ENCODE measurements at places on chromosomes 3 and 15. TPM values are rescaled to one million over a fixed set of nuclear protein-coding genes. Genes with fewer than 3 reads are reported as not detected.
A peak's percentile ranks its signal among the peaks of the same experiment; 100 is the strongest.

GRCh38 chr15:33460166-33460805, 149.5 kb downstream of the RYR3 start:
- DNase-seq = no peak

DNA sequence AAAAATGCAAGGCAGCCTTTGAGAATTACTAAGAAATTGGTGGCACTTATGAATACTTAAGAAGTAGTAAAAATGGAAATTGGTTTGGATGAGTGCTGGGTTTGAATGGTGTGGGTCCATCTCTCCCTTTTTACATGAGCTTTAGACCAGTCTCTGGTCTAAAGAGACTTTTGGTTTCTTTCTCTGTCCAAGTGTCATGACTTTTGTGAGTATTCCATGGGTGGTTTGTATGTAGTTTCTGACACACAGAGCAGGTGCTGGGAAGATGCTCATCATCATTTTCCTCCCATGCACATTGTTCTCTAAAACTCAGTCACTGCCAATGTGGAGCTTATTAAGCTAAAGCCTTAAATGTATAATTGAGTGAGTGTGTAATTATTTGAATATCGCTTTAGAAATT, 63.5 kb downstream of the KAT2B start:
- DNase-seq = no peak

Gene LXN
- 1.7 TPM for total RNA-seq

GRCh38 chr3:27756877-27757276, 34.8 kb upstream of the EOMES start:
- no peak for DNase-seq

DNA sequence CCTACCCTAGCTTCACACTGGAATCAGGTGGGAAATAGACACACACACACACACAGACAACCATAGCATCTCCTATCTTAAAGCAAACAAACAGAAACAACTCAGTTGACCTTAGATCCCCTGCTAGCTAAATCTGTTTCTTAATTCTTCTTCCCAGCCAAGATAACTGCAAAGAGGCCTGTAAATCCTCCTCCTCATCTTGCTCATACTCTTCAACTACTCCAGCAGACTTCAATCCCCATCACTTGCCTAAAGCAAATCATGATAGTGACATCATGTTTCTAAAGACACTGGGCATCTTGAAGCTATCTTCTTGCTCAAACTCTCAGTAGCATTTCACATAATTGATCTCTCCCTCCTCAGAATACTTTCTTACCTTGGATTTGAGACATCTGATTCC, 303.0 kb downstream of the RBMS3 start:
- no peak for DNase-seq

Gene THRB
- 10.8 TPM for total RNA-seq

DNA sequence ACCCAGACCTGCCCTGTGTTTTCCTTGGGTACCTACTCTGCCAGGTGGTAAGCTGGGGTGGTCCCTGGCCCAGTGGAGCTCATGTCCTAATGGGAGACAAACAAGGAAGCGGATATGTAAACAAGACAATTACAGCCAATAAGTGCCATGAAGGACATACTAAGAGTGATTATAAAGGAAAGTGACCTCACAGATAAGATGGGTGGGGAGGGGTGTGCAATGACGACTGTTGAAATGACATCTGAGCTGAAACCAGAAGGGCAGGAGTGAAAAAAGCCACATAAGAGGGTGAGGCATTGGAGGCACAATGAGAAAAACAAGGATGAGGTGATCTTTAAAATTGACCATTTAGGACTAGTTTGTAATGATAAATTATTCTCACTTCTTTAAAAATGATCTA, 336.2 kb upstream of the IL12A start:
- no peak for DNase-seq

DNA sequence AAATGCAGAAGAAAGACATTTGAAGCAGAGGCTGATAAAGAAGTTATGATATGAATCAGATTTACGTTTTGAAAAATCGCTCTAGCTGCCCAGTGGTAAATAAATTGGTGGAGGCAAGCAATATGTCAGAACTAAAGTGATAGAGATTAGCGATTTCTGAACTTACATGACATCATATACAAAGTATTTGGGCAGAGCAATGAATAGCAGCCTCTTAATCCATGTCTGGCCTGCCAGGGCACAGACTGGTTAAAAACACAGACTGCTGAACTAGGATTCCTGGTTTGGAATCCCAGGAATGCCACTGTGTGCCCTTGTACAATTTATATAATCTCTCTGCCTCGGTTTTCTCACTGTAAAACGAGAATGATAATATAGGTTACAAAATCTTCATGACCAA, 243.1 kb upstream of the SETMAR start:
- no peak for DNase-seq

Gene COL6A5
- 0.09 TPM for total RNA-seq

Gene CPNE9
- not detected for total RNA-seq

DNA sequence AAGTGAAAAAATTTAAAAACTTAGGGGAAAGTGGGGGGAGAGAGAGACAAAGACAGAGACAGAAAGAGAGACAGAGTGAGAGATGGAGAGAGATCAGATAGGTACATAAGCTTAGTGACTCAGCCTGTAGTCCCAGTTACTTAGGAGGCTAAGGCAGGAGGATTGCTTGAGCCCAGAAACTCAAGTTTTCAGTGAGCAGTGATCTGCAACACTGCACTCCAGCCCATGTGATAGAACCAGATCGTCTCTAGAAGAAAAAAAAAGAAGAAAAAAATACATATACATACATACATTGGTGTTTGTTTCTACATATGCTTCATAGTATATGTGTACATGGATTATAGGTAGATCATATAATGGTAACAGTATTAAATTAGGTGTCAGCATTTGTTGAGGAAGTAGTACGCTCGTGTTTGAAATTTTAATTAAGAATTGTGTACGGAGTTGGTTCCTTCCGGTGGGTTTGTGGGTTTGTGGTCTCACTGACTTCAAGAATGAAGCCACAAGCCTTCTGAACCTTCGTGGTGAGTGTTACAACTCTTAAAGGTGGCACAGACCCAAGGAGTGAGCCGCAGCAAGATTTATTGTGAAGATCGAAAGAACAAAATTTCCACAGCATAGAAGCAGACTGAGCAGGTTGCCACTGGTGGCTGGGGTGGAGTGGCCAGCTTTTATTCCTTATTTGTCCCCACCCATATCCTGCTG, 38.3 kb upstream of the SNRPN start:
- DNase-seq = no peak

DNA sequence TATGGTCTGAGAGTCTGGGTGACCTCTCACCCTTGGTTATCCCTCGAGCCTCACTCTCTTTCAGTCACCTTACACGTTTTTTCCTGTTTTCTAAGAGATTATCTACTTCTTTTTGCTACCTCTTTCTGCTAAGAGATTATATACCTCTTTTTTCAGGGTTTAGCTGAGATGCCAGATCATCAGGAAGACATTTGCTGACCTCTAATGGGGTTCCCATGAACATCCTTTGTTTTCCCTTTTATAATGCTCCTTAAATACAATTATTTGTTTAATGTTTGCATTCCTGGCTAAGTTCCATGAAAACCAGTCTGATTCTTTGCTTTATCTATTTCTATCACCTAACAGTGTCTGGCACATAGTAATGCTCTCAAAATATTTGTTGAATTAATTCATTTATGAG, 39.6 kb downstream of the LEKR1 start:
- DNase-seq = no peak

DNA sequence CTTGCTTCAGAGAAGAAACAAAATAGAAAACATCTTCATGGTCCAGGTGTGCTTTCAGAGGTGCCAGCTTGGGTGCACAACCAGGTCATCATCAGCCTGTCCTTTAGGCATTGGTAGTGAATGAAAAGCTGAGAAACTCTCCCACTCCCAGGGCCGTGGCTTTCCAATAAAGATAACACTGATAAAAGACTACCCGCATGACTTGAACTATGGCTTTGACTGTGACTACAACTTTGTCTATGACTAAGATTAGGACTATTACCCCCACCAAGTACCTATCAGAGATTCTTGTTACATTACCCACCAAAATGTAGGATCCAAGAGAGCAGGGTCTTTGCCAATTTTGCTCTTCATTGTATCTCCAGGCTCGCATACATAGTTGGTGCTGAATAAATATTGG, 115.2 kb downstream of the EDEM1 start:
- no peak for DNase-seq

Gene IL17RD
- total RNA-seq = 0.47 TPM

DNA sequence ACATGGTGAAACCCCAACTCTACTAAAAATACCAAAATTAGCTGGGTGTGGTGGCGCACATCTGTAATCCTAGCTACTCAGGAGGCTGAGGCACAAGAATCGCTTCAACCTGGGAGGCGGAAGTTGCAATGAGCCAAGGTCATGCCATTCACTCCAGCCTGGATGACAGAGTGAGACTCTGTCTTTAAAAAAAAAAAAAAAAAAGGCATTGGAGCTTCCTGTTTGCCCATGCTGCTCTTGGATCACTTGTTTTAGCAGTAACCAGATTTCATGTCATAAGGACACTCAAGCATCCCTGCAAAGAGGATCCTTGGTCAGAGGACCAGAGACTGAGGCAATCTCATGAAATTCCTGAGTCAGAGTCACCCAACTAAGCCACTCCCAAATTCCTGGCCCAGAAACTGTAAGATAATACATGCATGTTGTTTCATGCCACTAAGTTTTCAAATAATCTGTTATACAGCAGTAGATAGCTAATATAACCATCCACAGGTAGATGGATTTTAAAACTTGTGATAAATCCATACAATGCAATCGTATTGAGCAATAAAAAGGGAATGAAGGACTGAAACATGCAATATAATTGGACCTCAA, 82.0 kb upstream of the XXYLT1 start:
- DNase-seq = no peak

Gene CXCR6
- total RNA-seq = 2.9 TPM

- no peak for DNase-seq
Measured at GRCh38 chr3:14806641-14807263, 12.0 kb upstream of the FGD5 start.

- no peak for DNase-seq
Measured at GRCh38 chr15:78129077-78129750, 2.0 kb downstream of the CIB2 start.

GRCh38 chr3:116265320-116265695, 180.0 kb downstream of the LSAMP start:
- no peak for DNase-seq

GRCh38 chr15:59322056-59322759, 50.5 kb downstream of the MYO1E start:
- DNase-seq = no peak

GRCh38 chr15:29377161-29377560, 107.5 kb upstream of the NSMCE3 start:
- DNase-seq = no peak

- no peak for DNase-seq
Measured at GRCh38 chr3:155424323-155424710, 130.8 kb upstream of the STRIT1 start.

GRCh38 chr15:80727196-80727595, 32.1 kb downstream of the ABHD17C start:
- no peak for DNase-seq

- DNase-seq = no peak
Measured at GRCh38 chr3:176651622-176652021, 545.7 kb downstream of the TBL1XR1 start.

DNA sequence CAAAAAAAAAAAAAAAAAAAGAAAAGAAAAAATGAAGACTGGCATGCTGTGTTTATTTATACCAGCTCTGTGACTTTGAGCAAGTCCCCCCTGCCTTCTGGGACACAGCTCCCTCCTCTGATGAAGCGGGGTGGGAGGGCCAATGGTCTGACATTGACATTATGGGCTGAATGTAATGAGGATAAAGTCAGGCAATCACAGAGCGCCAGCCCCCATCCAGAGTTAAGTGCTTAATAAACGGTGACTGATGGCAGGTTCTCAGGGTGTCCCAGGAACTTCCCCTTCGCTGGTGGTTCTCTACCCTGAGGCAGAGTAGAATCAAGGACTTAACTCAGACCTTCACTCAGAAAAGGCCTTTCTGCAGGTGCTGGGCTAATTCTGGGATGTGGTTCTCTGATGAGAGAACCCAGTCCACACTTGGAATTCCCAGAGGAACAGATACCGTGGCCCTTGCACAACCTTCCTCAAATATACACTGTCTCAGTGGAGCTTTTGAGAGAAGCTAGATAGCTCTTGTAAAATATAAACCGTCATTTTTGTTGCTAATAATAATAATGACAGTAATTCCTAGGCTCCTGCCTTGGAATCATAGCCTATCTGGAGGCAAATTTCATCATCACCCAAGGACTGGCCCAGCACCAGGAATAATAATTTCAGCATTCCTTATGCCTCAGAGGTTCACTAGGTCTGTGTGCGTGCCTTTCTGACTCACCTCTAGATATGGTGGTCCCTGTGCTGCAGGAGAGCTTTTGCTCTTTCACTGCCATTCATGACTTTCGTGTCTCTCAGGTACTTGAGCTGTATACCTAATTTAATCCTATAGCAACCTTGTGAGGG, 115.8 kb downstream of the RPLP1 start:
- no peak for DNase-seq

- DNase-seq = no peak
Measured at GRCh38 chr15:93566762-93567161, 477.8 kb upstream of the RGMA start.

DNA sequence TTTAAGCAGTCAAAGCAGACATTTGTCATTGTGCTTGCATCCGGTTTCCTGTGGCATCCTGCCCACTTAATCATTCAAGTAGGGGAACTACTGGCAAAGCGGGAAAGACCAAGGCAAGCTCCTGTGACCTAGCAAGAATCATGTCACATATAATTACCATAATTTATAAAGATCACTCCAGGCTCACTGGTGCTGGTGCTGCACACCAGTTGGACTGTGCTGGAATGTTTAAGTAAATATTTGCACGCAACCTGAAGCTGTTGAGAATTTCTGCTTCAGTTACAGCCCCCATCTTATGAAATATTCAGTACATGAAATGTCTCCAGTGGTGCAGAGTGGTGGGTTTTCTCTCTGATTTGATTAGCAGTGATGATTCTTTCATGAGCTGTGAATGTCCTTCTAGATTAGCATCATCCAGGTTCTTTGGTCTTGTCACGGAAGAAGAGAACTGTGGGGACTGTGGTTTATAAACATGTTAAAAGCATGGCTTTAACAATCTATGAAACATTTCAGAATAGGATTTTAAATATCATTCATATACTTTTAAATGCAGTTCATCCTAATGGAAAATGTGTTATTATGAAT, 621.3 kb upstream of the EPHA6 start:
- DNase-seq = no peak

Gene SLC38A3
- total RNA-seq = 98.1 TPM

Gene IQCF5
- not detected for total RNA-seq

GRCh38 chr3:190258634-190259033, 63.6 kb downstream of the CLDN1 start:
- peak; percentile 58 for DNase-seq
